ENCODE measurements at places on chromosomes 16 and 17.

- DNase-seq: no peak
Observed at GRCh38 chr17:56890906-56891674, 22.8 kb downstream of the TRIM25 start.

- DNase-seq: peak; percentile 43
Observed at GRCh38 chr17:49694847-49695697, 12.7 kb downstream of the SLC35B1 start.

DNA sequence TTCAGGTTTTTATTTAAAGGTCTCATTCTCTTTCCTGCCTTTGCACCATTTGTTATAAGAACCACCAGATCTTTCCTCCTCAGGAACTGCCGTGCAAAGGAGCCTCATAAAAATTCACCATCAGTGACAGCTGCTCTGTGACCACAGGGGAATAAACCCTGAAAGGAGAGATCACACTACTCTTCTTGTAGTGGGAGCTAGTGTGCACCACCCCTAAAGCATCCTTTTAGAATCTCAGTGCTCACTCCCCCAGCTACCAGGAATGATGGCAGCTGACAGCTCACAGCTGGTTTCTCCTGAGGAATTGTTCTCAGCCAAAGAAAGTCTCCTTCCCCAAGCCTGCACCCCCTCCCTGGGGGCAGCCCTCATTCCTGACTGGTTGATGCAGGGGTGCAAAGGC, 18.7 kb downstream of the VAT1L start:
- no peak for DNase-seq

DNA sequence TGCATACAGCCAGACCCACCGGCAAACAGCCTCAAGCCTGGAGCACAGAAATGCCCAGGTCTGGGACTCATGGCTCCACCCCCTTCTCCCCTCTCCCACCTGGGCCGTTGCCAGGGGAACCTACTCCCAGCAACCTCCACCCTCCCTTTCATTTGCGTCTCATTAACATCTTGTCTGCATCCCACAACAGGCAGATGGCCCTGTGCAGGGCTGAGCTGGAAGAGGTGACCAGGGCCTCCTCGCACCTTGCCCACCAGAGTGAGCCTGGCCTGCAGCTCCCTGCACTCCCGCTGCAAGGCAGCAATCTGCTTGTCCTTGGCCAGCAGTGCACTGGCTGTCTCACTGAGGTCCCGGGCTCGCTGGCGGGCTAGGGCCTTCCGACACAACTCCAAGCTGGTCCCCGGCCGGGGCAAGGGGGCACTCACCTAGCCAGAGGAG, 3.3 kb downstream of the TSPOAP1 start:
- DNase-seq: no peak

DNA sequence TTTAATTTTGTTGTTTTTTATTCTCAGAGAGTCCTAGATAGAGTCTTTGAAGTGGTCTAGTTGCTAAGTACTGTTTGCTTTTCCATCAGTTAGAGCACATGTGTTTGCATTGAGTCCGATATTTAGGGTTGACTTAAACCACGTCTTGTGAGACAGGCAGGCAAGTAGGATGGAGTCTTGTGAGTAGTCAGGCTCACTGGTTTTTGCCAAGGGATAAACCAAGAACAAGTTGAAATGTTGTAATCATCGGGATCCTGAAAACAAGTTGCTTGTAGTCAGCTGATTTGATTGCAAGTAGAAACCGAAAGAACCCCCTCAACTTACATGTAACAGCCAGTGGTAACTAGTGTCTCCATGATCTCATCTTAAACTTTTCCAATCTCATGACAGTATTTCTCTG, 17.2 kb downstream of the ATP6V0A1 start:
- DNase-seq: no peak

DNA sequence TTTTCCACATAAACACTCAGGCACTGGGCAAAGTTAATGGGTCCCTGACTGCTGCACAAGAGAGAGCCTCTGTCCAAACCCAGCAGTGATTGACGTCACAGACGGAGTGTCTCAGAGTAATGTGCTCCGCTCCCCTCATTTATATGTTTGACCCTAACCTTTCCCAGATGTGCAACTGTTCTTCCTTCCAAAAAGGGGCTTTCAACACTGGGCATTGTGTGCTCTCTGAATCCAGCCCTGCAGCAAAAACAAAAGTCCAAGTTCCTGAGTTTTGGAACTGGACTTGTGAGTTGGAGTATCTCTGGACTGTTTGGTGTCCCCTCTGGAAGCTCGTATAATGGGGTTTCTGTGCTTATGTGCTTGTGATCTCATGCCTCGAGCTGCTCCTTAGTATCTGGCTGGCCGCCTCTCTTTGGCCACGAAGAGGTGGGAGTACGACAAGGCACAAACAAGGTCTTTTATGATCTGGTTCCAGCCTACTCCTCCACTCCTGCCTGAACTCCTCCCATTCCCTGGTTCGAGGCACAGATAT, 76.4 kb upstream of the SMIM36 start:
- DNase-seq: no peak

- DNase-seq: no peak
Observed at GRCh38 chr17:78159575-78160158, 8.7 kb upstream of the SYNGR2 start.

- DNase-seq: no peak
Observed at GRCh38 chr16:88418869-88419268, 34.2 kb upstream of the ZFPM1 start.

- DNase-seq: no peak
Observed at GRCh38 chr17:8490256-8491023, 54.8 kb downstream of the NDEL1 start.

GRCh38 chr17:32904891-32905290, 23.1 kb upstream of the TMEM98 start:
- DNase-seq: no peak

- DNase-seq: no peak
Observed at GRCh38 chr16:28837672-28838557, 8.2 kb downstream of the TUFM start.

GRCh38 chr17:31266042-31266441, 31.0 kb downstream of the OMG start:
- DNase-seq: no peak

DNA sequence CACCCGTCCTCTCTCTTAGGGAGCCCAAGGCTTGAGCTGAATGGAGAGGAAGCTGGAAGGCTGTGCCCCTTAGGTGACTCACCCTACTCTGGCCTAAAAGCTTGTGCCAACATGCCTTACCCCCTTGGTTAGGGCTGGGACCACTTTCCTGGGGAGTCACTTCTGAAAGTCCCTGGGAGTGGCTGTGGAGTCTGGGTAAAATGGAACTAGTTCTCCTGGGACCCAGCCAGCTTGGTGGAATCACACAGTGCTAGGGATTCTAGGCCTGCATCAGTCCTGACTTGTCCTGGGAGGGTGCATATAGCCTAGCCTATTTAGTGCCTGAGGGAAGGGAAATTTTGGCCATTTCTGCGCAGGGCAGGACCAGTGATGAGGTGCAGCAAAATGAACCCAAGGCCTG, 10.5 kb downstream of the MMP28 start:
- DNase-seq: no peak

DNA sequence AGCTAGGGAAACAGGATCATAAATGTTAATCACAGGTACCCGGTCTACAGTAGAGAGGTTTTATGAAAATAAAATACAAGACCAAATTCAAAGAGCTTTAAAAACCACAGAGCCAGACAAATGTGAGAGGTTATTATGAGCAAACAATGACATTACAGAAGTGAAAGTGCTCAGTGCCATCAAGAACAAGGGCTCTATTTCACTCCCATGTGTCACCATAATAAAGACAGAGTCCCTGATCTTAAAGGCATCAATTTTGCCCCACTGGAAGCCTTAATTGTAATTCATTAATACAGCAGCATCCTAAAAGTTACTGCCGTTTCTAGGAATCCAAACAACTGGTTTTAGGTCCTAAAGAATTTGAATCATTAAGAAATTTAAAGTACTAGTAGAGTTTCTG, 43.7 kb upstream of the CDRT4 start:
- DNase-seq: no peak

GRCh38 chr17:64777415-64778239, 115.5 kb upstream of the SMURF2 start:
- DNase-seq: no peak

DNA sequence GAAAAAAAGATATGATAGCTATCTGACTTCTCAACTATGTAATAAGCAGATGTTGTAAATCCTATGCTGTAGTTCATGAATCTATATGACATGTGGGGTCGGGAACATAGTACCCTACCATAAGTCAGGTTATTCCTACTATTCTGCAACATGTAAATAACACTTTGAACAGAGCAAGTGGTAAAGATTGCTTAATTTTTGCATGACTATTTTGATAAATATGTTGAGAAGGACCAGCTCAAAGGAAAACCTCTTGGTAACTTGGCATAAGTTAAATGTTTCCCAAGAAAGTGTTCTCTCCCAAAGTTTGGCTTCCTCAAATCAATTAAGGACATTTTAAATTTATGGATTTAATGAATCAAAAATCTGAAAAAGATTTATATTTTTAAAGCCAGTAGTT, 62.1 kb downstream of the ABHD15 start:
- no peak for DNase-seq

GRCh38 chr17:27471321-27472269, 15.3 kb downstream of the KSR1 start:
- peak; percentile 50 for DNase-seq

DNA sequence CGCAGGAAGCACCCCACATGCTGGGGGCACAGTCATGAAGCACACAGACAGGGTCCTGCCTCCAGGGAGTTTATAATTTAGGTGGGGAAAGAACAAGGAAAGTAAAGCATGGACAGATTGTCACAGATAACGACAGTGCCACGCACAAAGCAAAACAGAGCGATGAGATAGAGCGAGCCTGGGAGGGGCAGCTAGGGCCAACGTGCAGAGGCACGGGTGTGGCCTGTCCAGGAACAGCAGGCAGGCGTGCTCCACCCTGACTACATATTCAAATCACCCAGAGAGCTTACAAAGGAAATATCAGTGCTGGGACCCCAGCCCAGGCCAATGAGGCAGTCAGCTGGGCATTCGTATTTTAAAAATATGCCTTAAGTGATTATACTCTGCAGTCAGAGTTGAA, 16.8 kb downstream of the LGALS9 start:
- DNase-seq: no peak

Data from ACHN (cell line).